Hematopoietic multipotent progenitor cell treated with erythropoietin and hydrocortisone succinate and interleukin-3 and kit ligand, for 4 days (in vitro differentiated cells): ENCODE measurements at places on chromosomes 12 and 14.

GRCh38 chr12:69290545-69291277, 51.3 kb downstream of the CPSF6 start:
- peak; percentile 95 for DNase-seq

DNA sequence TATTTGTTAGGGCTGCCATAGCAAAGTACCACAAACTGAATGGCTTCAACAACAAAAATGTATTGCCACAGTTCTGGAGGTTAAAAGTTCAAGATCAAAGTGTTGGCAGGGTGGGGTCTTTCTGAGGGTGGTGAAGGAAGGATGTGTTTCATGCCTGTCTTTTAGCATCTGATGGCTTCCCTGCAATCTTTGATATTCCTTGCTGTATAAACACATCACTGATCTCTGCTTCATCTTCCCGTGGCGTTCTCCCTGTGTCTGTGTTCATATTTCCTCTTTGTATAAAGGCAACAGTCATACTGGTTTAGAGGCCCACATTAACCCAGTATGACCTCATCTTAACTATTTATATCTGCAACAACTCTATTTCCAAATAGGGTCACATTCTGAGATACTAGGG, 167.5 kb downstream of the BTG1 start:
- DNase-seq: peak; percentile 39

DNA sequence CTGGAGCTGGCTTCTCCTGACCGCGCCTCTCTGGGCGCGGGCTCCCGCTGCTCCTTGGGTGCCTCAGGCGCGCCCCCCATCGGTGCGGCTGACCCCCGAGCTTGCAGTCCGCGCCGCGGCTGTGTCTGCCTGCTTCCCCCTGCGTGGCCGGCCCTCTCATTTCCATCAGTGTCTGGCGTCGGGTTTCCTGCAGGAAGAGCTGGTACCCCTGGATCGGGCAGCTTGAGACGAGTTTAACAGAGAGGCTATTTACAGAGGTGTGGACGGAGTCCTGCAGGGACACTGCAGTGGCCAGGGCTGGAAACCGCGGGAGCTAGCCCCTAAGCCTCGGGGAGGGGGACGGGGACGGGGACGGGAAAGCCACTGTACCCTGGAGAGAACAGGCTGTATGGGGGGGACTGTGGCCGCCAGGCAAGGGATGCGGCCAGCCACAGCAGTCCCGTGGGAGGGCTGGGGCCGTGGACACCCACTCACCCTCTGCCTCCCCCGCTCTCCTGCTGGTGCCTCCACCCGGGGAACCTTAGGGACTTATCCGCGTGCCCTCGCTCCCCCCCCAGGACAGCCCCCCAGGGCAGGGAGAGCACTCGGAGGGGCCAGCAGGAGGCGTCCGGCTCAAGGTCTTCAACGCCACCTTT, 3.7 kb upstream of the CACNA2D4 start:
- no peak for DNase-seq

DNA sequence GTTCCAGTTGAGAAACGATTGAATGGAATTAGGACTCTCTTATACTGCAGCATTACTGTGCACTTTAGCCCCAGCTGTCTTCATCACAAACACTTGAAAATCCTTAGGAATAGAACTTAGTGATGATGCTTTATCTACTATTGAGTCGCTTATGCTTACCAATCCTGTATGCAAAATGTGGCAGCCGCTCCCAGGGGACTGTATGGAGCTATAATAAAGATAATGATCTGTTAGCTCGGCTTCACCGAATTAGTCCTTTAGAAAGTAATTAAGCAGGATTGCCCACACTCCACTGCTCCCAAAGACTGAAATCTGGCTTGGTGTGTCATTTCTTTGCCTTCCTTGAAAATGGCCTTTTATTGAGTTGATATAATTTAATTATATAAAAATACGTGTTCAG, 10.6 kb downstream of the EML1 start:
- no peak for DNase-seq

DNA sequence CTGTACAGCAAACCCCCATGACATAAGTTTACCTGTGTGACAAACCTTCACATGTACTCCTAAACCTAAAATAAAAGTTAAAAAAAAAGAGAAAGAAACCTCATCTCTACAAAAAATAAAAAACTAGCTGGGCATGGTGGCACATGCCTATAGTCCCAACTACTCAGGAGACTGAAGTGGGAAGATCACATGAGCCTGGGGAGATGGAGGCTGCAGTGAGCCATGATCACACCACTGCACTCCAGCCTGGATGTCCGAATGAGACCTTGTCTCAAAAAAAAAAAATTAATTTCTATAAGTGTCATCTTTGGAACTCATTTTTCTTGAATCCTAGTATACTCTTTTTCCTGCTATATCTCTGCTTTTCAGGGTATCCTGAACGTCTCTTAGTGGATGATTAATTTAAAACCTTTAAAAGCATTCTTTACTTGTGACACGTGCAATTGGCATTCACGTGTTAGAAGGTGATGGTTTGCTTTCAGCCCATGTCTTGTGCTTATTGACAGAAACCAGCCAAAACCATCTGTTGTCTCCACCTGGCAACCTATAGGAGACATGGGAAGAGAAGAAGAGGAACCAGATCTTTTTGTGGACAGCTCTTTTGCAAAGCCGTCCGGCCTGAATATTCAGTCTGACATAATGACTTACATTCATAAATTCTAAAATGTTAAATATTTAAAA, 30.6 kb upstream of the PPFIBP1 start:
- no peak for DNase-seq

DNA sequence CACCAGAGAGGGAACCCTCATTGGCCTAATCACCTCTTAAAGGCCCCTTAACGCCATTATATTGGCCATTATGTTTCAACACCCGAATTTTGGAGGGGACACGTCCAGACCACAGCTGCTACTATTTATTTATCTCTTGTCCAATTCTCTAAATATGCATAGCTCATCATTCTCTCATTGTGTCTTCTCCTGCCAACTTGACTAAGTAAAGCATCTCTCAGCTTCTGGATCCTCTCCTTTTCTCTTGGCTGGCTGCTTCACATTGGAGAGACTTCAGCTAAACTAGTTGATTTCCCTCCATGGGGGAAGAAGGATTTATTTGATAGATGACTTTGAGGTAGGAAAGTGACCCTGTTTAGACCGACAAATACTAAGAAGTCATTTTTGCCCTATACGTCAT, 120.4 kb upstream of the KRR1 start:
- DNase-seq: no peak

GRCh38 chr12:64756376-64756775, 2.8 kb downstream of the GNS start:
- DNase-seq: peak; percentile 44

- no peak for DNase-seq
Observed at GRCh38 chr14:54116972-54117371, 160.3 kb upstream of the BMP4 start.

DNA sequence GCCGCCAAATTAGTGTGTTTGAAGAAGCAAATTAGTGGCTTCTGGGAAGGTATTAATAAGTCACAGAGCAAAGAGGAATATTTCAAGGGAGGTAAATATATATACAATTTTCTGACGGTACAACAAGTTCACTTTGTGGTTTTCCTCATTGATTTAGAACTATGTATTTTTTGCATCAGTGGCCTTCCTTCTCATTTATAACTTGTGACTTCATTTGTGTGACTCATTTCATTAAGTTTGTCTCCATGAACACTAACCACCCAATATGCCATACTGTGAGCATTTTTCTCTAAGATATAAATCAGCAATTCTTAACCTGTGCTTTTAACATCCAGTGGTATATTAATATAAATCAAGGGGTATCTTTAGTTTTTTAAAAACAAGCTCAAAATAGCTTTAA, 29.3 kb upstream of the ARHGAP5 start:
- no peak for DNase-seq

- no peak for DNase-seq
Observed at GRCh38 chr12:34208331-34209258, 186.3 kb downstream of the ALG10 start.

DNA sequence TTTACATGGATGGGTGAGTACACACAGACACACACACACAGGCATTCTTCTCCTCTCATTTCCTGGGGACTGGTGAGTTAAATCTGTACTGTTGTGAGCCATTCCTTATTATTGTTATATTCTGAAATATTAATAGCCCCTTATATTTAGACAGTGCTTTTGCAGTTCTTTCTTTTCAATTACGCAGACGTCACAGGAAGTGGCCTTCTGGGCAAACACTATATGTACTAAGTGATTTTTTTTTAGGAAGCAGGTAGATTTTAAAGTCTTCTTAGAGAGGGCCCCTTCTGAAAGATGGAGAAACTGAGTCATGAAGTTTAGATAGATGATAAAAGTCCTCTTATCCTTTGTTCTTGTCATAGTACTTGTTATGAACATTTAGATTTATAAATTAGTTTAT, 1213.6 kb downstream of the VRK1 start:
- no peak for DNase-seq

- no peak for DNase-seq
Observed at GRCh38 chr12:106300761-106301160, 1.8 kb upstream of the TCP11L2 start.

GRCh38 chr12:104682790-104683279, 226.1 kb downstream of the CHST11 start:
- DNase-seq: peak; percentile 85

DNA sequence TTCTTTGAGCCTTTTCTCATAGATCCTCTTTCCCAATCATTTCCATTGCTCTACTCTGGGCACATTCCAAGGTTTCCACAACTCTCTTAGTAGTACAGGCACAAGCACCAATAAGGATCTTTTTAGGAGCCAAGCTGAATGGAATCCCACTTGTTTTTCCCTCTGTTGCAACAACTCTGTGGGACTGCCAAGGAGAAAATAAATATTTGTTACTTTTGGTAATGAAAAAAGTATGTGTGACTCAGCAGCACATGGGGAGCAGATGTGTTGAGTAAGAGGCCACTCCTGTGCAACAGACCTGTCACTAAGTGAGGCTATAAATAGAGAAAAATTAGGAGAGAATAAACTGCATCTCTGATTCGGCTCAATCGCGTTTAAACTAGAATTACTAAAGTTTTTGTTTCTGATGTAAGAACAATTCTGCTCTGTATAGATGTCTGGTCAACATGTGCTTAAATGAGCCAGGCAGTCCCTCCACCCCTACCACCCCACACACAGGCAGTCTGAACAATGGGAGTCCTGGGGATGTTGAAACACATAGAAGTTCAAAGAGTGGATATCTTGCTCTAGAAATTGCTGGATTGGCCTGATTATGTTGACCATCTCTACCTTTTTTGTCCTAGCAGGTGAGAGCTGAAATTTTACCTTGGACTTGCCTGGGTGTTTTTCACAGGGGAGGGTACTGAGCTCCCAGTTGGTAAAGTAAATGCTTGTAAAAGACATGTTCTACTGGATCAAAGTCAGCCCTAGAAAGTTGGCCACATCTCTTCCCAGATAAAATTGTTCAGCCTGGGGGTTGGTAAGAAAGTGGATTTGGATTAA, 244.3 kb upstream of the NOVA1 start:
- DNase-seq: no peak

DNA sequence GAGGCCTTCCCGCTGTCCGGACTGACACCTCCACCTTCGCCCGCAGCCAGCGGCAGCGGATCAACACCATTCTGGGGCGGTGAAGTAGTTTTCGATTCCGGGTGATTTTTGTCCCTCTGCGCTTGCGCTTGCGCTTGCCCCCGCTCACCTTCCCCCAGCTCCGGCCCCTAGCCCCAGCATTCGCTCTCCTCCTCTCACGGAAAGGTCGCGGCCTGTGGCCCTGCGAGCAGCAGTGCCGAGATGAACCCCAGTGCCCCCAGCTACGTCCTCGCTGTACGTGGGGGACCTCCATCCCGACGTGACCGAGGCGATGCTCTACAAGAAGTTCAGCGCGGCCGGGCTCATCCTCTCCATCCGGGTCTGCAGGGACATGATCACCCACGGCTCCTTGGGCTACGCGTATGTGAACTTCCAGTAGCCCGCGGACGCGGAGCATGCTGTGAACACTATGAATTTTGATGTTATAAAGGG, 22.7 kb upstream of the SRGAP1 start:
- peak; percentile 28 for DNase-seq

DNA sequence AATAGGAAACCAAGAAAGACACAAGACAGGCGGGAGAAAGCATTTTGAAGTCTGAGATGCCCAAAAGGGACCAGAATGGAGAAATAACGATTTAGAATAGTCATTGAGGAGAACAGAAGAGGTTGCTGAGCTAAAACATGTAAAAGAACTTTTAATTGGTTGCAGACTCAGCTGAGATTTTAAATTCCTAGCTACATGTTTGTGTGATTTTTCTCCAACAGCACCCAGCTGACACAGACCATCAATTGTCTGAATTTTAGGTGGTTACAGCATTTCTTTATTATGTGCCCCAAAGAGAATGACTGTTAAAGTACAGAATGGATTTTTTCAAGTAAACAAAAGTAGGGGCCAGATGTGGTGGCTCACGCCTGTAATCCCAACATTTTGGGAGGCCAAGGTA, 50.3 kb downstream of the BAZ1A start:
- DNase-seq: no peak

DNA sequence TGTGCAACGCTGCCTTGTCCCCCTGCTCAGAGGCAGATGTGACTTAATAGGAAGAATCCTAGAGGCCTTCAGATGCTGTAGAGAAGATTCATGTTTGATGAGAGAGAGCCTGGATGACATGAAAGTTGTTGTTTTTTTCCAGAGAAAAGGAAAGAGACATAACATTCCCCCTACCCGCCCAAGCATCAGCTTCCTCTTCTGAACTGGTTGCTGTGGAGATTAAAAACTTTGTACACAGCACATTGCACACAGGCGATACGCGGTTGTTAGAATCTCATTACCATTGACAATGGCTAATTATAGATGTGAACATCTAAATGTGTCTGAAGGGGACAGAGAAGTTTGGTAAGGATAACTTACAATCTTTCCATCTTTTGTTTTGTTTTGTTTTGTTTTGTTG, 13.6 kb upstream of the ETFBKMT start:
- peak; percentile 36 for DNase-seq

- DNase-seq: no peak
Observed at GRCh38 chr12:129927316-129927900, 23.6 kb upstream of the TMEM132D start.

DNA sequence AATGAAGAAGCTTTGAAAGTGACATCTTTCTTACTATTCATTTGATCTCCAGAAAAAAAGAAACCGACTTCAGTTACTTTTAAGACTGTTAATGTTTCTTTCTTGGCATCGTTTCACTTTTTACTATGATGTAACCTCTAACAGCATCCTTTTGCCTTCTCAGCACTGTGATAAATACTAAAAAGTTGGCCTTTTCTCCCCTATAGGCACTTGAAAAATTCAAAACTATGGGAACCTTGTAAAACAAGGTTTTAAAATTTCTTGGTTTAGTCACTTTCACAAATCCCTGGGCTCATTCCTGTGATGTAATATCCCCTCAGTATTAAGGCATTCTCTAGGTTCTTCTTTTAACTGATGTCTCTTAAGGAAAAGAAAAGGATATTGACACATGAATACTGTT, 281.8 kb downstream of the EGLN3 start:
- no peak for DNase-seq

GRCh38 chr14:70052990-70053389, 135.8 kb downstream of the SLC8A3 start:
- peak; percentile 75 for DNase-seq

DNA sequence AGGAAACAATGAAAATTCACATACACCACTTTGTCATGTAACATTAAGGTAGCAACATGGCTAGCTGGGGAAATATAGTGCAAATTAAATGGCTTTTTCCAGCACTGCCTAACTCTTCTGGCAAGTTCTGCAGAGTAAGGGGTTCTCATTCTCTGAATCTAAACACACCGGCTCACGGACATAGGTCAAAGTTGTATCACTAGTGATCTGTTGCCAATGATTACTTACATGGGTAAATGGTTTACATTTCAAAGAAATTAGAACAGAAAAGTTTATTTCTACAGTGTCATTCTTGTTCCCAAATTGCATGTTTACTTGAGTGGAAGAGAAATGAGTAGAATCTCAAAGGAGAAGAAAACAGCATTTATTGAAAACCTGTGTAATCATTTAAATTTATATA, 381.9 kb downstream of the PRKD1 start:
- no peak for DNase-seq
